ENCODE measurements at places on chromosomes 4 and X. TPM values are rescaled to one million over a fixed set of nuclear protein-coding genes. Genes with fewer than 3 reads are reported as not detected.

Gene HS3ST1
- total RNA-seq, result 15.9 TPM

Gene PAGE4
- total RNA-seq, result not detected

DNA sequence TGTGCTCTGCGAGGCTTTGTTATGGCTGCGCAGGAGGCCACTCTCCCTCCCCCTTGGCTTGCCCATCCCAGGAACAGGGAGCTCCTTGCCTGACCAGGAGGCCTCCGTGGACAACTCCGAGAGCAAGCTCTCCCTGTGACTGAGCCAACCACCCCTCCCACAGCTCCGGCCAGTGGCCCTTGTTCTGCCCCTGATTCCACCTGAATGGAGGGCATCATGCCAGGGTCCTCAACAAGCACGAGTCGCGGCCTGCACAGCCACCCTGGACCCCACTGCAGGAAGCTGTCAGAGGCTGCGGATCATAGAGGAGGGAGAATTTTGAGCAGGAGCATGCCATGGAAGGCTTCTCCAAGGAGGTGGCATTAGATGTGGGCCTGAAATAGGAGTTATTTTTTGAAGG is 44.8 kb upstream of the GRPEL1 start:
- no peak overlapping the region for H3K4me3 ChIP-seq
- H3K4me1 ChIP-seq, result no peaks in the 10 kb centered on the region
- DNase-seq, result no peak
- no peak overlapping the region for H3K27ac ChIP-seq
- no peaks in the 10 kb centered on the region for H3K27me3 ChIP-seq
- no peaks in the 10 kb centered on the region for H3K36me3 ChIP-seq

- no peaks in the 10 kb centered on the region for H3K36me3 ChIP-seq
- H3K27ac ChIP-seq, result no peak overlapping the region
- H3K4me1 ChIP-seq, result no peaks in the 10 kb centered on the region
These were observed 78.9 kb upstream of the FMR1 start for GRCh38 chrX:147832707-147833348.

DNA sequence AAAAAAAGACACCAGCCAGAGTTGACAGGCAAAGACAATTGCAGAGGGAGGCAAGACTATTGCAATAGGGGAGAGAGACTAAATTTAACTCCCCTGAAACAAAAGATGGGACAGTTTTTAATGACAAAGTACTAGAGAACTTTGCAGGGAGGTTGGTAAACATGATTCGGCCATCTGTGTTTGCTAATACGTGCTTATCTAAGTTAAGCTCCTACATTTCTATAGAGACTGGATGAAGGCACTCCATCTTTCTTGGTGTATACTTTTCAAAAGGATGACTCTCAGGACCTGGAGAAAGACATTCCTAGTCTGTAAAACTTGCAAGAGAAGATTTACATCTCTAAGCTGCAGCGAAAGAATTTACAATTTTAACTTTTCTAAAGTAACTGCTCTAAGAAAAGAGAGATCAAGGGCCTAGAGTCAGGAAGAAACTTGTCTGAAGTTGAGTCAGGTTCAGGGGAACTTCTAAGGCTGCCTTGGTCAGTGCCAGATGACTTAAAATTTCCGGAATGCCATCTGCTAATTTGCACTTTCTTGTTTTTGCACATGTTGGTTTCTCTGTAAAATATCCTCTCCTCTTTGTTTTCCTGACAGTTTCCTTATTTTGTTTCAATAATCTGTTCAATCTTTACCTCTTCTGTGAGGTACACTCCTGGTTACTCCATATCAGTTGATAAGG is 10.6 kb downstream of the ADAM29 start:
- H3K4me3 ChIP-seq, result no peak overlapping the region
- H3K4me1 ChIP-seq, result no peaks in the 10 kb centered on the region
- H3K27ac ChIP-seq, result no peak overlapping the region
- H3K36me3 ChIP-seq, result no peaks in the 10 kb centered on the region
- no peak for DNase-seq

- no peaks in the 10 kb centered on the region for H3K4me1 ChIP-seq
- no peak overlapping the region for H3K27ac ChIP-seq
- H3K27me3 ChIP-seq, result no peaks in the 10 kb centered on the region
- no peaks in the 10 kb centered on the region for H3K36me3 ChIP-seq
- no peak overlapping the region for H3K4me3 ChIP-seq
- no peak for DNase-seq
These were observed 73.2 kb downstream of the PAK3 start for GRCh38 chrX:111169141-111169540.
